Pancreas (tissue), 10 donors: ENCODE measurements at places on chromosomes 7 and 10. TPM values are rescaled to one million over a fixed set of nuclear protein-coding genes. Genes with fewer than 3 reads are reported as not detected.

DNA sequence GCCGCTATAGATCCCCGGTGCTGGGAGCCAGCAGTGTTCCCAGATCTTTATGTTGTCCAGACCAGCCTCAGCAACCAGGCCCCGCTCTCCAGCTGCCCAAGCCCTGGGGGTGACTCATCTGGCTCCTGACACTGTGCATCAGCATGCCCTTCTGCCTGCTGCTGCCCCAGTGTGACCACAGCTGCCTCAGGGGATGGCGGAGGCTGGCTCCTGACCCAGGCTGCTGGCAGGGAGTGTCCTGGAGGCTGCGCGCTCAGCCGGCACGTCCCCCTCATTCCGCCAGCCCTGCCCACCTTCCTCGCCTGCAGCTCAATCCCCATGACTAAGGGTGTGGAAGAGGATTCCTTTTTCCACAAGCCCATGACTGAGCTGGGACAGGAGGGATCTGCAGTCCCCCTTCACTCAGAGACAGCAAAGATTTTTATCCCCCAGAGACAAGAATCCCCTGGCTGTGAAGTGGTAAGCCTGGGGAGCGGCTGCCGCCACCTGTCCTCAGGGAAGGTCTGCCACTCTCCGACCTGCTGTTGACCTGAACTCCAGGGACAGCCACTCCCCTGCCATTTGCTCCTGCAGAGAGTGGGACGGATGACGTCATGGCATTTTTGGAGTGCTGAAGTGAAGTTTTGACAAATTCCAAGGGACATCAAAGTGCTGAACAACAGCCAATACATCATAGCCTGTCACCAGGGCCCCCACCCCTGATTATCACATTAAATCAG, 182.8 kb upstream of the BMPER start:
- no peak for DNase-seq

AMPH gene
- 0.91 TPM for total RNA-seq

DNA sequence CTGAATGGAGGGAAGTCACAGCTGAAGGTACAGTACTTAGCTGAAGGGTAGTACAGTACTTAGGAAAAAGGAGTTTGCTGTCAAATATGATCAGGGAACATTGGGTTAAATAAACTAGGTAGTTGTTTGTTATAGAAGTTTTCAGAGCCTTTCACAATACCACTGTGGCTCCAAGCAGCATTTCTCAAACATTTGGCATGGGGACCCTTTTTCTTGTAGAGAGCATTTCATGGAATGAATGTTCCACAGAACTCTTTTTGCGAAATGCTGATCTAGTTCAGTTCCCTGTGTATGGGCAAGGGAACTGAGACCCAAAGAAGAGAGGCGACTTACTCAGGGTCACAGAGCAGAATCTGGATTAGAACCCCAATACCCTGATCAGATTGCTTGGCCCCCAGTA, 31.5 kb upstream of the DDX50 start:
- DNase-seq = no peak

DNA sequence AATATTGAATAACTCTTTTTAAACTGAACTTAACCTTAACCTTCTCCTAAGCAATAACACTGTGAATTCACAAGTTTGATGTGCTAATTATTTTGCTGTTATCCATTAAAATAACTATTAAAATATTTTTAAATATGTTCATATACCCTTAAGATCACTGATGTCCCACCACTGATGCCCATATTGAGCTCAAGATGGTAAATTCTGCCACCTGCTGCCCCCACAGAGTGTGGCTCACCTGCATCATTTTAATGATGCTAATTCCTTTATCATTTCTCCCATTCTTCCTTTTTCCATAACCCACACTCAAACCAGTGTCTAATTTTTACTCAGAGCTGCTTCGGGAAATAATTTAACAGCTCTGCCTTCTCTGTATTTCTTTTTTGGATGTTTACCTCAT, 82.3 kb upstream of the ARID5B start:
- no peak for DNase-seq

FXYD4 gene
- total RNA-seq = not detected

TMEM26 gene
- not detected for total RNA-seq

- no peak for DNase-seq
Observed at GRCh38 chr10:3874990-3875841, 90.2 kb upstream of the KLF6 start.

DNA sequence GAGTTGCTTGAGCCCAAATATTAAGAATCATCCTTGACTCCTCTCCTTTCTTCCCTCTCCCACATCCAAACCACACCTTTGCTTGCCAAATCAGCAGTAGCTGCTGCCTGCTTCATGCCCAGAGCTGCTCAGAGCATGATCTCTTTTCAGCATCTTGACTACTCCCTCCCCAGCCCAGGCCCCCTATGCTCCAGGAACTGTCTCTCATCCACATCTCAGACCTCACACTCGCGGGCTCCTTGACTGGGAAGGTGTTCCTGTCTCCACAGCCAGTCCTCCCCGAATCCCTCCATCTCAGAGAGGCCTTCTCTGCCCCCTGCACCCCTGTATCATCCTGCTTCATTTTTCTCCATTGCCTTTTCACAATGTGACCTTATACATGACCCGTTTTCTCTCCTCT, 157.0 kb downstream of the DNAJB6 start:
- no peak for DNase-seq

NANOS1 gene
- 1.3 TPM for total RNA-seq

DNA sequence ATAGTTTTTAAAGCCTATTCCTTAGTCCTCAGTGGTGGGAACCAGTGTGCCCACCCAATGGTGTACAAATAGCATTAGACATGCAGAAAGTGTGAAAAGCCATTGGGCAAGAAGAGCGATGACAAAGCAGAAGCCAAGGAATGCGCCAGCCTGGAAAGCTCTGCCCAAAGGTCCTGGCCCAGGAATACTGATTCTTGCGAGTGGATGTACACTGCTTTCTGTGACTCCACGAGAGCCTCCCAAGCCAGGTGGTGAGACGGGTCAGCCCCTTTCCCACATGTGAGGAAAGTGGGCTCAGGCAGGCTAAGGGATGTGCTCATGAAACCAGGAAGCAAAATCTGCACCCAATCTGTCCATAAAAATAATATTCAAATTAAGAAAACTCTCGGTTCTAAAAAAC, 106.6 kb downstream of the ADCY1 start:
- no peak for DNase-seq

KLF6 gene
- total RNA-seq = 157 TPM

- DNase-seq = no peak
Observed at GRCh38 chr7:127245607-127246006, 7.1 kb downstream of the GRM8 start.

- no peak for DNase-seq
Observed at GRCh38 chr10:88949912-88950837, 2.4 kb downstream of the ACTA2 start.

AKR1C4 gene
- total RNA-seq = 0.14 TPM

GRCh38 chr7:137446025-137446424, 102.5 kb upstream of the PTN start:
- no peak for DNase-seq

DNA sequence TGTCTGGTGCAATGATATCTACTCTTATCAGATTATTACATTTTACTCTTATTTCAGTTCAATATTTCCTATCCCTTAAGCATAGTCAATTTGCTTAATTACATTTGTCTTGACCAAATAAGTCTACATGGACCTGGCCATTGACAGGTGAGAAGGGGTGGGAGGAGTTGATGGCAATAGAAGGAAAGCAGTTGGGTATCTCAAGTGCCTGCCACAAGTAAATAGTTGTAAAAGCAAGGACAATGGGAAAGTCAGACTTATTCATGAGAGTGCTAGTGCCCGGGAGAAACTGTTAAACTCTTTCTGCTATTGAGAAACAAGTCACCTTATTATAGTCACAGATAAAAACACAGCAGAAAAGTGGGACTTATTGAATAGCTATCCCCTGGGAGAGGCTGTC, 32.4 kb upstream of the HGF start:
- no peak for DNase-seq

- DNase-seq = no peak
Observed at GRCh38 chr10:47291682-47292081, 8.3 kb upstream of the GDF10 start.

TSPAN15 gene
- 49.2 TPM for total RNA-seq

CTAGE4 gene
- 0.69 TPM for total RNA-seq

DNA sequence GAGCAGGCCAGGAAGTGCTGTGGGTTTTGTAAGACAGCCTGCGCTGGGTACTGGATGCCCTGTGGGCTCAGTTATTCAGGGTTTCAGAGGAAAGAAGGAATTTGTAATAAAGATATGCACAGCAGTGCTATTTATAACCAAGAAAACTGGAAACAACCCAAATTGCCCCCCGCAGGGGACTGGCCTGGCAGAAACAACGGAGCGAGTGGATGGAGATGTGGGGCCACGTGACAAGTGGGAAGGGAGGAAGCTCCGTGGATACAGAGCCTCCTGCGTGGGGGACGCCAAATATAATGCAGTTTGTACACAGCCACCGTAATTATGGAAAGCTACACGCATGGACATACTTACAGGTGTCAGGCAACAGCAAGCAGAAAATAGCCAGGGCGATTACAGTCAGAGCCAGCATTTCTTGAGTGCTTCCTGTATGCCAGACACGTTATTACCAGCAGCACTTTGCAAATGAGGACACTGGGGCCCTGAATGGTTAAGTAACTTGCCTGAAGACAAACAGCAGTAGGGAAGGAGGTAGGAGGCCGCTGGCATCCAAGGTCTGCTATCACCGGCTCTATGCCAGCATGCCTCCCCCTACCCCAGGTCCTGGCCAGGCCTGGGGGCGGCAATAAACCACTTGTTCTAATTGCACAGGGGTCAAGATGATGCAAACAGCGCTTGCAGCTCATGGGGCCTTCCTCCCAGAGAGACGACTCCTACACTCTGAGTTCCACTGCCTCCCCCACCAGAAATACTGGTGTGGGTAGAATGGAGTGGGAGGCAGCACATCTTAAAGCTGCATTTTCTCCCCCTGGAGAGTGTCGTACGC, 8.7 kb upstream of the CAMK2B start:
- DNase-seq = no peak

TMEM273 gene
- 7.5 TPM for total RNA-seq

DNA sequence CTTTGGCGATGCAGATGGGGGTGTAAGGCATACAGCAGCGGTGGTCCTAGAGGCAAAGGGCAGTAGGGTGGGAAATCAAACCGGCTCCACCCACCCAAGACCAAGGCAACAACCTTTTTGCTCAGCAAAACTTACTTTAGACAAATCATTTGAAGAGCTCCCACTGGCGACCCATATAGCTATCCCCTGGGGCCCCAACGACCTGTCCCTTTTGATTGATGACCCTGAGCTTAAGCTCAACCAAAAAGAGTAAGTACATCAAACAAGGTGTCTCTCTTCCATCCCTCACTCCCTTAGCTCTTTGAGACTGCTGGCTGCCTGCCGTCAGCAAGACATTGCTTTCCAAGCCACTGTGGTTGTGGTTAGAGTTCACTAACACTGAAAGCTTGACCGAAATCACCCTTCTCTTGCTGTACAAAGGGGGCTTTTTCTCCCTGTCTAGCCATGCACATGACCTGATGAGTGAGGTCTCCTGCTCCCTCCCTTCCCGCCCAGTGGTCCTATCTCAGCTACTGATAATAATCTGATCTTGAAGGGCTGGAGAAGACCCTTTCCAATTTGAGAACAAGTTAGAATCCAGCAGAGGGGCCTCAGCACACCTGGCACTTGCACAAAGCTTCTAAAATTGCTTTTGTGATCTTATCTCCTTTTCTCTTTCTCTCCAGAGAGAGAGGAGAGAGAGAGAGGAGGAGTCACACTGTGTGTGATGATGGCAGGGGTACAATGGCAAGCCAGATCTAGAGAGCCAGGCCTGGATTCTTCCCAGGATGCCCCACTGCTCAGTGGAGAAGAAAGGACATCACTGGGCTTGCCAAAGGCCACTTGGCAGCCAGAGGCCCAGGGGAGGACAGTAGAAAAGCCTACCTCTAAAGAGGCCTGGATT, 42.2 kb downstream of the XPNPEP1 start:
- no peak for DNase-seq

CYP3A4 gene
- 0.25 TPM for total RNA-seq

IPMK gene
- total RNA-seq = 4.1 TPM

- DNase-seq = no peak
Observed at GRCh38 chr10:8187171-8187666, 132.7 kb downstream of the GATA3 start.

DNA sequence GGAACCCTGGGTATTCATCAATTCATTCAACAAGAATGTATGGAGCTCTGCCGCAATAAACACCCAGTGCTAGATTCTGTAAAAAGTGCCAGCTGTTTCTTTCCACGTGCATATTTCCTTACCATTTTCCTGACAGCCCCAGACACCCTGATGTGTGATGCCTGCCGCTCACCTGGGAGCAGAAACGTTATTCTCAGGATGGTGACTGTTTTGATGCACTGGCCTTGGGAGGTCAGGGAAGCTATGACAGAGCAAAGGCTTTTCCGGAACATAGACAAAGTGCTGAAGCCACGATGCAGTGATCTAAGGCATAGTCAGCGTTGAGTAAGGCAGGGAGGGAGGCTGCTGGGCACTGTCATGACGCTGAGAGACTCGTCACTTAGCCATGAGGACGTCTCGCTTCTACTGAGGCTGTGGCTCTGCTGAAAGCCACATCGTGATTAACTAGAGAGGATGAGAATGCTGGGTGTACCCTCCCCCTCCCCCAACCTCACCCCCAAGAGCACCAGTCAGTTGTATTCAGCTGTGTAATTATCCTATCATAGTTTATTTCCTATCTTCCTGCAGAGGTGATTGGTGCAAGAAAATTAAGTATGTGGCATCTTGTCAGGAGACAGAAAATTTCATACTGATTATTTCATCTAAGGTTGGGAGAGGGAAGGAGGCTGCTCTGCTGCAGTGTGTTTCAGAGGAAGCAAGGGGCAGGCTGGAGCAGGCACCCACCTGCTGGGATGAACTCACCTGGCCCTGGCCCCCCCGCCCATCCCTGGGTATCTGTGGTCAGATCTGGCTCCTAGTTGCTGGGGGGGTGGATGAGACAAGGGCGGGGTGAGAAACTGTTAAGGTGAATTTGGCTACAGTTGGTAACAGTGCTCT, 48.8 kb upstream of the SMNDC1 start:
- no peak for DNase-seq

ZWINT gene
- total RNA-seq = 3.0 TPM

ZNF117 gene
- total RNA-seq = 4.7 TPM
